Stimulated activated CD8-positive, alpha-beta memory T cell treated with anti-CD3 and anti-CD28 coated beads, Interleukin-4, amount 100 ng/mL, for 1 hour (primary cell): ENCODE measurements at places on chromosomes 16 and 17.

GRCh38 chr17:15738066-15738465 is 6.0 kb downstream of the TBC1D26 start:
- no peak for DNase-seq

- DNase-seq, result no peak
These were observed 936.1 kb upstream of the SOX9 start for GRCh38 chr17:71184716-71185115.

DNA sequence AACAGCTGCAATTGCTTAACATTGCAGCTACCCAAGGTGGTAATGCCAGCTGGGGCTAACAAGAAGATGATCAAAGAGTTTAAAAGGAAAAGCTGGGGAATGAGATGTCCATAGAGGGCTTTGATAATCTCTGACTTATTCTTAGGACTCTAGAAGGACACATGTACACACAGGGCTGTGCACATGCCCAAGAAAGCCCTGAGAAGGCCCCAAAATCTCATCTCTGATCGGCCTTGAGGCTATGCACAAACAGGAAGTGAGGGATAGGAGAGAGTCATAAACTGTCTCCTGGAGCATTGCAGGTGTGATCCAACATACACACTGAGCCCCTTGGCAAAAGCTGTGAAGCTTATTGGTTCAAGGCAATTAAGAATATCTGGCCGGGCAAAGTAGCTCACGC is 17.2 kb upstream of the RABEP1 start:
- DNase-seq, result no peak

- no peak for DNase-seq
These were observed 7.8 kb upstream of the EVI2A start for GRCh38 chr17:31329221-31329620.

DNA sequence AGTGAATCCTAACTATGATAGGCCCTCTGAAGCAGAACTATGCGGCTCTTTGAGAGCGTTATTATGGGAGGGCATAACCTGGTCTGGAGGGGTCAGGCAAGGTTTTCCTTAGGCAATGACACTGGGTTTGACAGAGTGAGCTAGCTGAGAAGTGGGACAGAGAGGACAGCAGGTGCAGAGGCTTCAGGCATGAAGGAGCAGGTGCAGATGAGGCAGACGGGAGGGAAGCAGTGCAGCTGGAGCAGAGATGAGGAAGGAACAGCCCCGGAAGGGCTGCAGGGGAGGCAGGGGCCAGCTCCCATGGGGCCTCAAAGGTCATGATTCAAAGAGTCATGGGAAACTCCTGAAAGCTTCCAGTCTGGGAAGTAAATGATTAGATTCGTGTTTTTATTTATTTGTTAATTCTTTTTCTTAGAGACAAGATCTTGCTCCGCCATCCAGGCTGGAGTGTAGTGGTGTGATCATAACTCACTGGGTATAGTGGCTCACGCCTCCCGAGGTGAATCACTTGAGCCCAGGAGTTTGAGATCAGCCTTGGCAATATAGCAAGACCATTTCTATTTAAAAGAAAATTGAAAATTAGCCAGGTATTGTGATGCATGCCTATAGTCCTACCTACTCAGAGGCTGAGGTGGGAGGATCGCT is 5.4 kb downstream of the MARCHF10 start:
- DNase-seq, result no peak

DNA sequence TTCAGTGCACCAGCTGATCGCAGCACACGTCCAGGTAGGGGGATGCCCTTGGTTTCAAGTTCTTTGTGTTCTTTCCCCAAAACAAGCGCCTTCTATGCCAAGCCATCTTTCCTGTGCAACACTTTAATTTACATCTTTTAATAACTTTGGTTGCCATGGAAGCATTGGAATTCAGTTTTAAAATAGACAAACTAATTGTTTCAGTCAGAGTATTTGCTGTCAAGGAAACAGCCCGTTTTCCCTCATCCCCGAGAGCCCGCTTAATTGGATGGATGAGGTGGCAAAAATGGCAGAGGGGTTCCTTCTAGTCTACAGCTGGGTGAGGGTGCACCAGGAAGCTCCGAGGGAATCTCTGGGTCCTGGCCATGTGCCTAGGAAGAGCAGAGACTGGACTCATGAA is 793.7 kb upstream of the EEF2KMT start:
- DNase-seq, result no peak

- DNase-seq, result no peak
These were observed 171.9 kb upstream of the AXIN2 start for GRCh38 chr17:65733314-65733713.

GRCh38 chr17:2745317-2746037 is 4.0 kb downstream of the CCDC92B start:
- no peak for DNase-seq

DNA sequence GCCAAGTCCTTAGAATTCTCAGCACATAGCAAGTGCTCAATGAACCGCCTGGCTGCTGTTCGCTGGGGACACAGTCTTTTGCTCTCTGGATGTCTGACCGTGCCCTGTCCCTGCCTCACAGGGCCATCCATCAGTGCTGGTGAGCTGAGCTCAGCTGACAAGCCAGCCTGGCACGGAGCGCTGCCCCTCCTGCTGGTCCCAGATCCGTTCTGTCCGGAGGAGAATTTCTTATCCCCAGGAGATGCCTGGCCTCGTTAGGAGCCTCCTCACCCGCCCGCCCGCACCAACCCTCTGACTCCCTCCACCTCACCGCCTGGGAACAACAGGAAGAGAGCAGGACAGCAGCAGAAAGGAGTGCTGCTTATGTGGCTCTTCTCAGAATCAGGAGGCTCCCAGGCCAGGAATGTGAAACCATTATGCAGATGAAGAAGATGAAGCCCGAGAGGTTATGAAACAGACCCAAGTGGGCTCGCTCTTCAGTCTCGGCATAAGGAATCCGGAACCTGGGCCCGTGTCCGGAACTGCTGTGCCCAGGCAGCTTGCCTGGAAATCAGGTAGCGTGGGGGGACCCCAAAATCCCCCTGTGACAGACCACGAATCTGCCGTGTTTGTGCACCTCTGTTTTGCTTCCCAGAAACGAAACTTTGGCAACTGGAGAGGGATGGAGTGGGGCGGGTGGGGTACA is 28.8 kb upstream of the RMI2 start:
- DNase-seq, result no peak

DNA sequence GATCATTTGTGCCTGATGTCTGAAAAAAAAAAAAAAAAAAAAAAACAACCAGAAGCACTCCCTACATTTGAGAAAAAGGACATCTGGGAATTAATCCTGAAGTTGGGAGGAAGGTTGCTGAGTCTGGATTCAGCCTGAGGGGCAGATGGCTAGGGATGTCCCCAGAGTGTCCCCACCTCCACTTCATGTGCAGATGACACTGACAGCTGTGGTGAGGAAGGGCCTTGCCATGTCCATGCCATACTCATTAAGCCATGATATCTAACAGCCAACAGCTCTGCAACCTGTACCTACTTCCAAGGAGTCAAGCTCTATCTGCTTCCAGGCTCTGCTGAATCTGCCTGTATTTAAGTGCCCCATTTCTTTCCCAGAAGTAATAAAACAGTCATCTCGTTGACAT is 356.0 kb downstream of the CA10 start:
- no peak for DNase-seq

GRCh38 chr16:30904114-30904780 is 7.8 kb downstream of the CTF1 start:
- no peak for DNase-seq

DNA sequence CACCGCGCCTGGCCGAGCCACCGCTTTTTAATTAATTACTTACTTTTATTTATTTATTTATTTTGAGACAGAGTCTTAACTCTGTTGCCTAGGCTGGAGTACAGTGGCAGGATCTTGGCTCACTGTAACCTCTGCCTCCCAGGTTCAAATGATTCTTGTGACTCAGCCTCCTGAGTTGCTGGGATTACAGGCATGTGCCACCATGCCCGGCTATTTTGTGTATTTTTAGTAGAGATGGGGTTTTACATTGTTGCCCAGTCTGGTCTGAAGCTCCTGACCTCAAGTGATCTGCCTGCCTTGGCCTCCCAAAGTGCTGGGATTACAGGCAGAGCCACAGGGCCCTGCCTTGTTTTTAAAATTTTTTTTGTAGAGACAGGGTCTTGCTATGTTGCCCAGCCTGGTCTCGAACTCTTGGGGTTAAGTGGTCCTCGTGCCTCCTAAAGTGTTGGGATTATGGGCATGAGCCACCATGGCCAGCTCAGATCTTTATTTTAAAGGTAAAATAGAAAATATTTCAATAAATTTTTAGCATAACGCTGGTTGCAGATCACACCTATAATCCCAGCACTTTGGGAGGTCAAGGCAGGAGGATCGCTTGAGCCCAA is 18.3 kb upstream of the NUDT16L1 start:
- no peak for DNase-seq

- peak; percentile 19 for DNase-seq
These were observed at the start of gene MYCBPAP for GRCh38 chr17:50507871-50508572. Gene MYCBPAP, plus strand, starts transcription at chr17:50508439. Its CDS starts 236 bp downstream, at chr17:50508675.

GRCh38 chr17:43546319-43547188 is at the start of gene ETV4:
Gene ETV4, minus strand, starts transcription at chr17:43546340. Its CDS starts 723 bp downstream, at chr17:43545617.
- DNase-seq, result peak; percentile 60

GRCh38 chr16:68475071-68475470 is 26.8 kb upstream of the SMPD3 start:
- DNase-seq, result no peak

- no peak for DNase-seq
These were observed 65.8 kb downstream of the RMI2 start for GRCh38 chr16:11411059-11411550.

DNA sequence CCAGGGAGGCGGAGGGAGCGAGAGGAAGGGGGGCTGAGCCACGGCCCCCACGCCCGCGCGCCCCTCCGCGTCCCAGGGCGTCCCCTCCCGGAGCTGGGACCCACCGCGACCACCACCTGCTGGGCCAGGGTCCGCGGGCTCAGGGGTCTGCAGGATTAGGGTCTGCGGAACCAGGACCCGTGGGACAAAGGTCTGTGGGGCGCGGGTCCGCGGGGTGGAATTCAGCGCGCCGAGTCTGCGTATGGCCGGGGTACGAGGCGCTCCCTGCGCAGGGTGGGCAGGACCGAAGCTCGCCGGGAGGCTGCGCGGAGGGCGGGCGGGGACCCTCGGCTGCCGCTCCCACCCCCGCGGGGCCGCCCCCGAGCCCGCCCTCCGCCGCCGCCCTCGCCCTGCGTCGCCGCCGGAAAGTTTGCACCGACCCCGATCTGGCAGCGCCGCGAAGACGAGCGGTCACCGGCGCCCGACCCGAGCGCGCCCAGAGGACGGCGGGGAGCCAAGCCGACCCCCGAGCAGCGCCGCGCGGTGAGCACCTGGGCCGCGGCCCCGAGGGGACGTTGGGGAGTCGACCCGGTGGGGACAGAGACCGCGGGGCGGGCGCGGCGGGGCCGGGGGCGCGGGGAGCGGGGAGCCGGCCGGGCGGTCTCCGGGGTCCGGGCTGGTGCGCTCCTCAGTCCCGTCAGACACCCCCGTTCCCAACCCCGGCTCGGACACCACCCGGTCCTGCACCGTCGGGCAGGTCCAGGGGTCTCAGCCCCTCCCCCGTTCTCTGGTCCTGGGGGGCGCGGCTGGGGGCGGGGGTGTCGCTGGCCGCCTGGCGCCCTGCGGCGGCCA is at the start of gene GCGR:
GCGR (plus strand) TSS at position 423 of the 831 bp plus-strand sequence. CDS start 4,869 bp downstream, outside the sequence.
- no peak for DNase-seq

DNA sequence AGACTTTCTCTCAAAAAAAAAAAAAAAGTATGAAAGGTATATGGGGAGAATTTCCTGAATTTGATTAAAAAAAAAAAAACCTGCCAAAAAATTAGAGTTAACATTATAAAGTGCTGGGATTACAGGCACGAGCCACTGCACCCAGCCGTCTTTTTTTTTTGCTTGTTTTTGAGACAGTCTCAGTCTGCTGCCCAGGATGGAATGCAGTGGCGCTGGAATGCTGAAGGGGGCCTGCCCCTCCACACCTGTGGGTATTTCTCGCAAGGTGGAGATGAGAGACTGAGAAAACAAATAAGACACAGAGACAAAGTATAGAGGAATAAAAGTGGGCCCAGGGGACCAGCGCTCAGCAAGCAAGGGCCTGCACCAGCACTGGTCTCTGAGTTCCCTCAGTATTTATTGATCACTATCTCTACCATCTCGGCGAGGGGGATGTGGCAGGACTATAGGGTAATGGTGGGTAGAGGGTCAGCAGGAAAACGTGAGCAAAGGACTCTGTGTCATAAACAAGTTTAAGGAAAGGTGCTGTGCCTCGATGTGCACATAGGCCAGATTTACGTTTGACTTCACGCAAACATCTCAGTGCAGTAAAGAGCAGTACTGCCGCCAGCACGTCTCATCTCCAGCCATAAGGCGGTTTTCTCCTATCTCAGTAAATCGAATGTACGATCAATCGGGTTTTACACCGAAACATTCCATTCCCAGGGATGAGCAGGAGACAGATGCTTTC is 117.2 kb downstream of the GOSR1 start:
- DNase-seq, result no peak

DNA sequence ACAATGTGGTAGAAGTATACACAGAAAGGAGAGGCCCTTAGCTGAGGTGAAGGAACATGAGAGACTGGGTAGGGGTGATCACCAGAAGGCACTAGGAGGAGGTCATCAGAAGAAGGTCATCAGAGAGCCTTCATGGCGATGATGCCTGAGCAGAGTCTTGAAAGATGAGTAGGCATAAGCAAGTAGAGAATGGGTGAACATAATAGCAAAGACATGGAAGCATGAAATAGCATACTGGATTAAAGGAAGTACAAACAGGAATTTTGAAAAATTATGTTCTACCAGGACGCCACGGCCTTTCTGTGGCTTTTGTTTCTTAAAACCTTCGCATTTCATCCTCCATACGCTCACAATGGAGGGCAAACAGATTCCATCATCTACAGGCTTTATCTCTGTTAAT is 2.9 kb downstream of the IKZF3 start:
- no peak for DNase-seq

DNA sequence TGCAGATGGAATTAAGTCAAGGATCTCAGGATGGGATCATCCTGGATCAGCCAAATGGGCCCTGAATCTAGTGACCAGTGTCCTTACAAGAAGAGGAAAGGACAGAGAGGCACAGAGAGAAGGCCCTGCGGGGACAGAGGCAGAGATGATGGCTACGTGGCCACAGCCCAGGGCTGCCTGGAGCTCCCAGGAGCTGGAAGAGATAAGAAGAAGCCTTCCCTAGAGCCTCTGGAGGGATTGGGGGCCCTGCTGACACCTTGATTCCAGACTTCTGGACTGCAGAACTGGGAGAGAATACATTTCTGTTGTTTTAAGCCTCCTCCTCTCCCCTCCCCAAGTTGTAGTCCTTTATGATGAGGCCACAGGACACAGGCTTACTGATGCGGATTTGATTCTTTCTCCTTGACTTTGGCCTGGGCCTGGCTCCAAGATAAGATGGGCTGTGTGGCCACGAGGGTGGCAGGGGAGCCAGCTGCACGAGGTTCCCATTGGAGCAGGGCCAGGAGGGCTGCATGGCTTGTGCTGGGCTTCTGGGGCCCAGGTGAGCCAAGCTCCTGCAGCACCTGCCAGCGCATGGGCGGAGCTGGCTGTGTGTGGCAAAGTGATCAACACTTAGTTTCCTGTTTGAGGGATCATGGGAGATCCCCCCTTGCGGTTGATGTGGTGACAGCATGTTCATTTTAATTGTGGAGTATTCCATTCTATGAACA is 146.1 kb downstream of the IRF8 start:
- no peak for DNase-seq

GRCh38 chr16:17768257-17768656 is 297.5 kb upstream of the XYLT1 start:
- DNase-seq, result no peak
